Motor neuron (in vitro differentiated cells): ENCODE measurements at places on chromosomes 7 and 10. TPM values are rescaled to one million over a fixed set of nuclear protein-coding genes. Genes with fewer than 3 reads are reported as not detected.
A peak's percentile ranks its signal among the peaks of the same experiment; 100 is the strongest.

The GRID1 gene
- total RNA-seq, result 0.15 and 0.43 TPM in 2 replicates

- ATAC-seq, result peak; percentile 22
These were observed 321.4 kb upstream of the HGF start for GRCh38 chr7:82091126-82091684.

- ATAC-seq, result no peak
These were observed 133.8 kb upstream of the AGR3 start for GRCh38 chr7:17015598-17016031.

DNA sequence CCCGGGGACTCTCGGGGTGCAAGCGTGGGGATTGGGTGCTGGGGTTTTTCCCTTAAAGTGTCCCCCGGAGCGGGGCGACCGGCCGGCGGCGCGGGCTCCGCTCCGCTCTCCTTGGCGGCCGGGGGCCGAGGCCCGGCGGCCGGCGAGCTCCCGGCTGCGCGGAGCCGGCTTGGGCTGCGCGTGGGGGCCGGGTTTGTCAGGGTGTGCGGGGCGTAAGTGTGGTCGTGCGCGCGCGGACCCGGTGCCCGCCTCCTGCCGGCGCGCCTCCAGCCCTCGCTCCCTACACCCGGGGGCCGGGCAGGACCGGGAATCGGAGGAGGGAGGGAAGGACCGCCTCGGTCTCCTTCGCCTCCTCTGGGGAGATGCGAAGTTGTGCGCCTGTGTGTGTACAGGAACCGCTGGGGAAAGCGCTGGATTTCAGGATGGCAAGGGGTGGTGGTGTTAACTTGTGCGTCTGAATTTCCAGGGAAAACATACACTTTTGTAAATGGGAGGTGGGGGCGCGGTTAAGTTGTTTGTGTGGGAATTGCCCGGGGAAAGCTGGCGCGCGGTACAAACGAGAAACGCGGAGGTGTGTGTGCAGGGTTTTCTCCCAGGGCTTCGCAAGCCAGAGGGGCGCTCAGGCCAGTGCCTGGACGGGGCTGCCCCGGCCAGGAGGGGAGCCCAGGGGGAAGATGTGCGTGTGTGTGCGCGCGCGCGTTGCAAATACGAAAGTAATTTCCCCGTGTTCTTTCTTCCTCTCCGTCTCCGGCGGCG, 737 bp downstream of the ZMIZ1 start:
- peak; percentile 1 for ATAC-seq

- ATAC-seq, result peak; percentile 27
These were observed at the start of gene LRRC17 for GRCh38 chr7:102912742-102913141. TSS of gene LRRC17 (plus strand) at chr7:102913000. CDS start at chr7:102933914, 20,914 bp downstream.

GRCh38 chr7:27606270-27607209, 56.1 kb downstream of the HIBADH start:
- no peak for ATAC-seq

DNA sequence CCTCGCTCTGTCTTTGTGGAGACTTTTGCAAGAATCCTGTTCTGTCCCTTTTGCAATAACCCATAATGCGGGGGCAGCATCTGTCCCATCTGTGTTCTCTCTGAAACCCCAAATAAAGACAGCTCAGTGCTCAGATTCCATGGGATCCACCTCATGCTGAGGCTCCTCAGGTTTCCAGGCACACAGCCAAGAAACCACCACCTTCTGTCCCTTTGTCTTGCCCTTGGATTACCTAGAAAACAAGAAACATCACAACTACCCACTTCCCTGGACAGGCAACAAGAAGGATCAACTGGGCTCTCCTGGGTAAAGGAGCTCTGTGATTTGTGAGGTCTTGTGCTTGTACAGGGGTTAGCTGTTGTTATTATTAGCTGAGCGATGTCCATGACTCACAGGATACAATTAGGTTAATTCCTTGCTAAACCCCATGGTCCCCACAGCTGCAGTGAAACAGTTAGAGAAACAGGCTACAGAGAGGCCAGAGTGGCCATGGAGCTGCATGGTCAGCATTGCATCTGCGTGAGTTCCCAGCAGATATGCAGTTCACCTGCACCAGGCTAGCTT, 50.2 kb downstream of the CXCL12 start:
- ATAC-seq, result peak; percentile 98

DNA sequence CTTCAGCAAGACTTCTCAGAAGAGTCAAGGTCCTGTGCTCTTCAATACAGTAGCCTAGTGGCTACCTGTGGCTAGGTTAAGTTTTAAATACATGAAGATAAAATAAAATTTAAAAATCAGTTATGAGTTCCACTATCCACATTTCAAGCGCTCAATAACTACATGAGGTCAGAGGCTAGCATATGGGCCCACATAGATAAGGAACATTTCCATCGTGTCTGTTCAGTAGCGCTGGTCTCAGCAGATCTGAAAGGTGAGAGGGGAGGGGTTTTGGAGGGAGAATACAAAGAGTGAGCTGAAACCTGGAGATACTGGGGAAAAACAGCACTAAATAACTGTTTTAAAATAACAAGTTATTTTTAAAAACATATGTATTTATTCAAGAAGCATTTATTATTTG, 219.0 kb downstream of the TRIL start:
- no peak for ATAC-seq

GRCh38 chr10:34049887-34050286, 715.4 kb upstream of the NRP1 start:
- ATAC-seq, result peak; percentile 79

DNA sequence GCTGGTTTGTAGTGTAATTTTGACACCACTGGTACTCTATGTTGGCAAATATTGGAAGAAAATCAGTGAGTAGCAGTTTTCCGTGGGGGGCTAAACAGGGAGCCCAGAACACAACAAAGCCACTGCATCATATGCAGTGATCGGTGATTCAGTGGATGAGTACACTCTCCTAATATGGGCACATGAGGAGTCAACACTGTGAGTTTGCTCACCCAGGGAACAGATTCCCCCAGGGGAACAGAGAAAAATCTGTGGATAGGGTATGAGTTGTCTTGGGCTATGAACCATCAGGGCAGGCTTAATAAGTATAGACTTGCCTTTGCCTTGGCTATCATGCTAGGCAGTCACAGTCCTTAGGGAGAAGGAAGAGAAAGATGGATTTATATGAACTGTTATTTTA, 227.7 kb upstream of the SEMA3E start:
- no peak for ATAC-seq
